CD4-positive, alpha-beta memory T cell (primary cell): ENCODE measurements at places on chromosomes 3 and 15. TPM values are rescaled to one million over a fixed set of nuclear protein-coding genes. Genes with fewer than 3 reads are reported as not detected.

The GP9 gene
- not detected for total RNA-seq

DNA sequence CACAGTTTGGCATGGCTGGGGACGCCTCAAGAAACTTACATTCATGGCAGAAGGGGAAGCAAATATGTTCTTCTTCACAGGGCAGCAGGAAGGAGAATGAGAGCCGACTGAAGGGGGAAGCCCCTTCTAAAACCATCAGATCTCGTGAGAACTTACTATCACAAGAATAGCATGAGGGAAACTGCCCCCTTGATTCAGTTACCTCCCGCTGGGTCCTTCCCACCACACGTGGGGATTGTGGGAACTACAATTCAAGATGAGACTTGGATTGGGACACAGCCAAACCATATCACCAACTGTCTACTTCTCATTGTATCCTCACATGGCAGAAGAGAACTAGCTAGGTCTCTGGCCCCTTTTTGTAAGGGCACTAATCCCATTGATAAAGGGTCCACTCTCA is 30.5 kb downstream of the CCDC32 start:
- no peaks in the 10 kb centered on the region for H3K36me3 ChIP-seq
- no peak overlapping the region for H3K27ac ChIP-seq
- H3K27me3 ChIP-seq = no peaks in the 10 kb centered on the region
- no peak overlapping the region for H3K4me3 ChIP-seq

GRCh38 chr3:118977671-118978392 is 56.8 kb downstream of the IGSF11 start:
- H3K4me3 ChIP-seq = no peak overlapping the region
- H3K27me3 ChIP-seq = no peaks in the 10 kb centered on the region
- H3K4me1 ChIP-seq = no peaks in the 10 kb centered on the region
- no peaks in the 10 kb centered on the region for H3K36me3 ChIP-seq
- H3K27ac ChIP-seq = no peak overlapping the region

The CDHR4 gene
- 0.17 TPM for total RNA-seq

The MUC13 gene
- not detected for total RNA-seq
